ENCODE measurements at places on chromosomes 7 and 10. TPM values are rescaled to one million over a fixed set of nuclear protein-coding genes. Genes with fewer than 3 reads are reported as not detected.

EVX1 gene
- total RNA-seq = not detected

SCART1 gene
- total RNA-seq = 1.3 TPM

DNA sequence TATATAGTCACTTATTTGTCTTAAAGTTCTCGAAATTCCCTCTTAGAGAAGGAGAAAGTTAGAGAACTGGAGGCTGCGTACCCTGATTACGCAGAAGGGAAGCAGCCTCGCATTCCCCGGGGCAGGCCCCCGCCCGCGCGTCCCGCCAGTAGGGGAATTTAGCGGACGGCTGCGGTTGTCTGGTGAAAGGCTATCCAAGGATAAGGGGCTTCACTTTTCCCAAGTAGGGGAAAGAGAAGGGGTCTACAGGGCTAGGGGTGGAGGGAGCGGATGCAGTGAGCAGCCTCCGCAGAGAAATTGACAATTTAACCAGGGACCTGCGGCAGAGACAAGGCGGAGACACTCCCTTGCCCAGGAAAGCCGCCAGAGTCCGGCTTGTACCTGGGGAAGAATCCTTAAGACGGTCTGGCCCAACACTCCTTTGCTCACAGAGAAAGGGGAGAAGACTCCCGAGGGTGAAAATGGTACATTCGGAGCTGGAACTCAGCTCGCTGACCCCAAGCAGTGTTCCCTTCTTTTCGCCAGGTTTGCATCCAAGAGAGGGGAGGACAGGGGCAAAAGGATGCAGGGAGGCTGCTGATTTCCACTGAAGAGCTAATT lies 994 bp upstream of the MAGI2 start:
- no peak for DNase-seq

- peak; percentile 59 for DNase-seq
Measured at GRCh38 chr10:97069576-97070362, 116.0 kb downstream of the SLIT1 start.

DNA sequence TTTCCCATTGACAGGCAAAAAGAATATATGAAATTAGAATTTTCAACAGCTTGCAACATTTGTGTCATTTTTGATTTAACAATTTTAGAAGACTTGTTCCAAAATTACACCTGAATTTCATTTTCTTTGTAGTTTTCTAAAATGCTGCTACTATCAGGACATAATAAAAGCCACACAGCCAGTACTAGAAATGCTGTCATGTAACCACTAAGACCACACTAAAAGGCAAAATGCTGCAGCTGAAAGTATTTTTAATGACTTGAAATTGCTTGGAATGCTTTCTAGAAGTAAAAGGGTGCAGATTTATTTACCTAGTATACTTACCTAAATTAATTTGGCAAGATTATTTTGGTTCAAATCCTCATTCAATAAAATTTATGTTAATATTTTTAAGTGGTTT lies 470.1 kb downstream of the GFRA1 start:
- no peak for DNase-seq

- DNase-seq = no peak
Measured at GRCh38 chr10:74837743-74838142, 11.3 kb downstream of the KAT6B start.

DNA sequence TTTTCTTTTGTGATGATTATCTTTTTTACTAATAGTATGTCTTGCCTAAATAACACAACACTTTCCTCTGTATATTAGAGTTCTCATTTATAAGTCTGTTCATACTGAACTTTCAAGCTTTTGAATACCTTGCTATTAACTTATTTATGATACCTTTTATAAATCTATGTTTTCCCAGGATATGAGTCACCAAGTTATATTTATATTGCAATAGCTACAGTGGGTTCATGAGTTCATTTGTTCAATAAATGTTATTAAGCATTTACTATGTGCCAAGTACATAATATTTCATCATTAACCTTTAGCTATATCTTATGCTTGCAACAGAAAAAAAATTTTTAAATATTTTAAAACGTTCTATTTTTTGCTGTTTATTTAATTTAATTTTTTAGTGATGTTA lies 18.3 kb downstream of the CLCN1 start:
- no peak for DNase-seq

Data from HT1080 (cell line).